ENCODE measurements at places on chromosomes 7 and 10.

GRCh38 chr7:139482662-139483466, 609 bp downstream of the KLRG2 start:
- no peak for DNase-seq

DNA sequence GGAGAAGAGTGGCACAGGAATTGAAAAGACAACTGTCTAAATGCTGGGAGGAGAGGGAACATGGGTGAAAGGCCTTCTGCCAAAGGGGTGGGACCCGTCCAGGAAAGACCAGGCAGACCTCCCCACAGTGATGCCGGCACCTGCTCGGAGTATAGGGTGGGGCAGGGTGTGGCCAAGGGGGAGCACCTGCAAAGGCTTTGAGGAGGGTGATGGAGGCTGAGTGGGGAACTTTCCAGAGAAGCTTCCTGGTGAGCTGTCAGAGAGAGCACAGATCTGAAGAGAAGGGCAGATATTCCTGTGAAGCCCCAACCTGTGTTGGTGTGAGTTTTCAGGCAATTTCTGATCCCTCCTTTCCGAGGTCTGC, 263.4 kb upstream of the GRB10 start:
- DNase-seq, result no peak

- no peak for DNase-seq
Observed at GRCh38 chr7:26321435-26321834, 29.8 kb downstream of the SNX10 start.

- DNase-seq, result peak; percentile 77
Observed at GRCh38 chr10:58943256-58943890, 233.1 kb upstream of the PHYHIPL start.

GRCh38 chr7:79741684-79742083, 288.2 kb upstream of the MAGI2 start:
- peak; percentile 5 for DNase-seq

- DNase-seq, result no peak
Observed at GRCh38 chr7:132103718-132104117, 472.6 kb downstream of the PLXNA4 start.

GRCh38 chr10:124918191-124918830, 23.6 kb upstream of the ZRANB1 start:
- DNase-seq, result peak; percentile 65

Data from cardiac fibroblast (primary cell).